Activated T-cell treated with anti-CD3 and anti-CD28 coated beads, Interleukin-2, amount 50 U/mL, for 72 hours (primary cell): ENCODE measurements at places on chromosomes 3 and 15. TPM values are rescaled to one million over a fixed set of nuclear protein-coding genes. Genes with fewer than 3 reads are reported as not detected.

COL6A6 gene
- not detected for total RNA-seq

DYNLT2B gene
- 18.9 TPM for total RNA-seq

P2RY12 gene
- total RNA-seq, result not detected

LRTM1 gene
- total RNA-seq, result not detected

OXSR1 gene
- 46.3 TPM for total RNA-seq

UROC1 gene
- total RNA-seq, result not detected

GRAMD2A gene
- not detected for total RNA-seq

DGKG gene
- 1.0 TPM for total RNA-seq

ACAN gene
- total RNA-seq, result not detected

SFMBT1 gene
- total RNA-seq, result 26.3 TPM

DNA sequence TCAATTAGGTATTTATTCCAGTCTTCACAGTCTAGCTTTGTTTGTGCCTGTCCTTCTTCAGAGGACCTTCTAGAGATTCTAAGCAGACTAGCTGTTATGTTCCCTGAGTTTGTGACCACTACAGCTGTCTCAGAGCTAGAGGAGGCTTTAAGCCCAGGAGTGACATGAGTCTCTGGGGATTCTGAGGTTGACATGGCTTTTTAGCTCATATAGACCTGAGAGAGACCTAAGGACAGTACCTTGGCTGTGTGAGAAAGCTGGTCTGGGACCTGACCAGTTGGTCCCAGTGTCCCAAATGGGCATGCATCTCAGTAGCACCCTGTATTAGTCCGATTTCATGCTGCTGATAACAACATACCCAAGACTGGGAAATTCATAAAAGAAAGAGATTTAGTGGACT lies 330.2 kb downstream of the DIPK2A start:
- H3K4me1 ChIP-seq, result no peaks in the 10 kb centered on the region
- no peaks in the 10 kb centered on the region for H3K36me3 ChIP-seq
- H3K4me3 ChIP-seq, result no peak overlapping the region
- no peak for DNase-seq

- H3K27ac ChIP-seq, result no peak overlapping the region
- no peak for DNase-seq
- no peaks in the 10 kb centered on the region for H3K27me3 ChIP-seq
These were observed 332.6 kb upstream of the KCNMB2 start for GRCh38 chr3:178203650-178204049.

GRCh38 chr3:131914090-131914691 lies 120.6 kb downstream of the CPNE4 start:
- no peaks in the 10 kb centered on the region for H3K36me3 ChIP-seq
- no peak overlapping the region for H3K27ac ChIP-seq
- H3K27me3 ChIP-seq, result no peaks in the 10 kb centered on the region
- H3K4me1 ChIP-seq, result no peaks in the 10 kb centered on the region
- H3K4me3 ChIP-seq, result no peak overlapping the region

DNA sequence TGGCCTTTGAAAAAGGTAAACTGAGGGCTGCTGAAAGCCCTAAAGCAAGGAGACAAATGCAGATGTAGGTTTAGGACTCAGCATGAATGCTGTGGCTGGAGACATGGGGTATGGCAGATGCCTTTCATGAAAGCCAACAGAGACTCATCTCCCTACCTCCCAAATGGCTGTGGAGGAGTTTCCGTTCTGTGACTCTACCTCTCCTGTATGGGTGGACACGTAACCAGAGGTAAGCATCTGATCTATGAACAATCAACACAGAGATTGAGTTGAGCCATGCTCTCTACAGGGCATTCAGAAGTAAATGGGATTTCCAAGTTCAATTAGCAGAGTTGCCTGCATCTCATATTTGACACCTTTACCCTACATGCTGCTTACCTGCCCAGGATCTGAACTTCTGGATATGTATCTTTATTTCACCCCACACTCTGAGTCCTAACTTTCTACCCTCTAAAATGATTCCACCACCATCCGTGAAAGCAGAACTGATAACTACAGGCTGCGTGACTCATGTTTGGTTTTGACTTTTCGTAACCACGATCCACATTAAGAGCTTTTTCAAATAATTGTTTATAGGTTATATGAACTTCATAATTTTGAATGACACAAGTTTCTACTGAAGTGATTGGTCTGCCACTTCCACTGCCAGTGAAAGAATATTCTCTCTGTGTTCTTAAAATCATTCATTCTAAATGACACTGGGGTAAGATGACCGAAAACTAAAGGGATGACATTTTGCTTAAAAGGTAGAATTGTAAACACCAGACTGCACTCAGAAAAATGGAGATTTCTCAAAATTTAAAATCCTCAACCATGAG lies 1058.7 kb downstream of the FHIT start:
- no peaks in the 10 kb centered on the region for H3K27me3 ChIP-seq
- peak overlapping the region; percentile 53 for H3K4me3 ChIP-seq
- peak; percentile 51 for DNase-seq
- H3K27ac ChIP-seq, result peak overlapping the region; percentile 81
- H3K4me1 ChIP-seq, result peaks cover 63% of the 10 kb centered on the region

DNA sequence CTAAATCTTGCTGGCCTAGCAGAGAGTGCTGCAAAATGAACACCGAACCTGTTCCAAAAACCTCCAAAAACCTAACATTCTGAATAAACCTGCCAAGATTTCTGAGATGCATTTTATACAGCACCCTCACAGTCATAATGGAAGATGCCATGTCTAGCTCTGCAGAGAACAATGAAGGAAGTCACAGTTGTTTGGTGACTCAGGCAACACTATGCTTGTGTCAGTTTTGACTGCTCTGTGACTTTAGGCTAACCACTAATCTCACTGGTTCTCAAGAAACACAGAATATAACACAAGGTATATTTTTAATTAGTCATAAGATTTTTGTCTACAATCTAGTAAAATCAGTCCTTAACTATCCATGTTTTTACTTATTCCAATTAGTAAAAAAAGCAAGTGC lies 606.6 kb downstream of the TBL1XR1 start:
- H3K27ac ChIP-seq, result no peak overlapping the region
- no peak overlapping the region for H3K4me3 ChIP-seq
- H3K27me3 ChIP-seq, result no peaks in the 10 kb centered on the region
- no peaks in the 10 kb centered on the region for H3K36me3 ChIP-seq
- no peak for DNase-seq
- H3K4me1 ChIP-seq, result no peaks in the 10 kb centered on the region

- no peak for DNase-seq
- peaks cover 23% of the 10 kb centered on the region for H3K27me3 ChIP-seq
- H3K4me3 ChIP-seq, result no peak overlapping the region
- no peak overlapping the region for H3K27ac ChIP-seq
- H3K4me1 ChIP-seq, result no peaks in the 10 kb centered on the region
- no peaks in the 10 kb centered on the region for H3K36me3 ChIP-seq
These were observed 325.6 kb upstream of the AZI2 start for GRCh38 chr3:28674212-28674611.

DNA sequence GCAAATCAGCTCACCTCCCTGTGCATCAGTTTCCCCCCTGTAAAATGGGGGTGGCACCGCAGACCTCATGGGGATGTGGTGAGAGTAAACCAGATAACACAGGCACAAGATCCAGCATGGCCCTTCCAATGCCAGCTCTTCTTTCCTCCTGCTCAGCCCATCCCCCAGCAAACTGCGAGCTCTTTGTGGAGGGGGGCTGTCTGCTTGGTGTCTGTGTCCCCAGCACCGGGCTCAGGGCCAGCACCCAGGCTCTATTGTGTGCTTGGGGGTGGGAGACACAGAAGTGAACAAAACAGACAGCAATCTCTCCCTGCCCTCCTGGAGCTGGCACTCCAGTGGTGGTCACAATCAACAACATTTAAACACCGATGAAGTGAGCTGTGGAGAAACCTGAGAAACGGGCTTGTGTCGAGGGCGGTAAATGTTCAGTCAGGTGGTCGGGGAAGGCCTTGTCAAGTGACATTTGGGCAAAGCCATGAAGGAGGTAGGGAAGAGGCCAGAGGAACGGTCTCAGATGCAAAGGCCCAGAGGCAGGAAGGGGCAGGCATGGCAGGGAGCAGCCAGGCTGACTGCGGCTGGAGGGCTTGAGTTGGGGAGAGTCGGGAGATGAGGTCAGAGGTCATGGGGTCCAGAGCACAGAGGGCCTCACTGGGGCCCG lies 28.4 kb downstream of the GRIP2 start:
- DNase-seq, result no peak
- H3K4me3 ChIP-seq, result no peak overlapping the region
- H3K4me1 ChIP-seq, result peaks cover 8% of the 10 kb centered on the region
- H3K27me3 ChIP-seq, result no peaks in the 10 kb centered on the region

GRCh38 chr15:100602823-100603393 lies 519 bp downstream of the ASB7 start:
- no peak overlapping the region for H3K4me3 ChIP-seq
- H3K36me3 ChIP-seq, result peaks cover 18% of the 10 kb centered on the region
- peaks cover 41% of the 10 kb centered on the region for H3K4me1 ChIP-seq
- peak; percentile 79 for DNase-seq
- peak overlapping the region; percentile 98 for H3K27ac ChIP-seq

DNA sequence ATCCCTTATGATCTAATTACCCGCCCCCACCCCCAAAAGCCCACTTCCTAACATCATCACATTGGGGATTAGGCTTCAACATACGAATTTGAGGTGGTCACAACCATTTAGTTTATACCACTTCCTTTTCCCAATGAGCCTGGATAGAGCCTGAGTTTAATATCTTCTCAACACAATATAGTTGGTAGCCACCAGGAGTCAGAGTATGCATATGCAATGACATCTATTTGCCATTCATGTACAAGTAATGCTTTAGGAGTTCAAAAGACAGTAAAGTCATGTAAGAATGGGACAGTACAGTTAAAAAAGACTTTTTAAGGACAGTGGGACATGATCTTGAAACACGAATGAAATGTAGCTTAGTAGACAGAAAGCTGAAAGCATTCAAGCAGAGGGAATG lies 172.4 kb downstream of the DCLK3 start:
- no peak for DNase-seq
- no peak overlapping the region for H3K4me3 ChIP-seq
- peaks cover 13% of the 10 kb centered on the region for H3K27me3 ChIP-seq
- H3K27ac ChIP-seq, result no peak overlapping the region
- no peaks in the 10 kb centered on the region for H3K4me1 ChIP-seq

GRCh38 chr3:71984843-71985613 lies 200.1 kb upstream of the PROK2 start:
- H3K27me3 ChIP-seq, result no peaks in the 10 kb centered on the region
- H3K4me3 ChIP-seq, result peak overlapping the region; percentile 65
- H3K27ac ChIP-seq, result peak overlapping the region; percentile 29
- peaks cover 70% of the 10 kb centered on the region for H3K4me1 ChIP-seq

DNA sequence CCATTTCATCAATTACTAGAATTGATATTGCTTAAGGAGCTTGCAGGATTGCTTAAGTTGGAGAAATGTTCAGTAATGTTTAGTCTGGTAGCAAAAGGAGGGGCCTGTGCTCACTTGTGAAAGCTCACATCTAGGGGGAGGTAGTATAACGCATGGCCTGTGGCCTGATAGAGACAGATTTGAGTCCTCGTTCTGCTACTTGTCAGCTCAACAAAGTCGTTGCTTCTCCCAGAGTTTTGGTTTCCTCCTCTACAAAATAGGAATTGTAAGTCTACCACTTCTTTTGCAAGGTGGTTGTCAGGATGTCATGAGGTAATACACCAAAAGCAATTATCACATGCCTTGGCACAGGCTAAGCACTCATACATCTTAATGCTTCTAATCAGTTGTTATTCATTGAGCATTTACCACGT lies 1.3 kb downstream of the ST3GAL6 start:
- peaks cover 12% of the 10 kb centered on the region for H3K27me3 ChIP-seq
- DNase-seq, result no peak
- no peaks in the 10 kb centered on the region for H3K36me3 ChIP-seq
- no peak overlapping the region for H3K4me3 ChIP-seq

DNA sequence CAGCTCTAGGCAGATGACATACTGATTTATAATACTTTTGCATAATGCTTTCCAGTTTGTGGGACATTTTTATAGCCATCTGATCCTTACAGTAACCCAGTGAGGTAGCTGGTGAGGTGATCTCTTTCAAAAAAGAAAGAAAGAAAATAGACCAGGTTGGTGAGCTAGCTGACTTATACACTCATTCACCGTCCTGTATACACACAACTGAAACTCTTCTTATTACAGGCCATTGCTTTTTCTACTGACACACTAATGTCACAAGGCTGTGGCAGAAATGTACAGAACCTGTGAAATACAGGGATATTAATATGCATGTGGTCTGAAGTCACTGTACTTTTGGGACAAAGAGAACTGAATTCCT lies 150.2 kb upstream of the BHLHE40 start:
- no peak for DNase-seq
- H3K4me3 ChIP-seq, result peak overlapping the region; percentile 92
- peak overlapping the region; percentile 99 for H3K27ac ChIP-seq

GRCh38 chr3:86837871-86838270 lies 153.1 kb downstream of the VGLL3 start:
- no peaks in the 10 kb centered on the region for H3K36me3 ChIP-seq
- no peaks in the 10 kb centered on the region for H3K4me1 ChIP-seq
- H3K4me3 ChIP-seq, result no peak overlapping the region
- H3K27me3 ChIP-seq, result no peaks in the 10 kb centered on the region
- H3K27ac ChIP-seq, result peak overlapping the region; percentile 30
- no peak for DNase-seq

GRCh38 chr3:37910671-37911400 lies 49.2 kb downstream of the CTDSPL start:
- H3K4me1 ChIP-seq, result peaks cover 27% of the 10 kb centered on the region
- no peaks in the 10 kb centered on the region for H3K36me3 ChIP-seq
- H3K27me3 ChIP-seq, result no peaks in the 10 kb centered on the region
- H3K27ac ChIP-seq, result no peak overlapping the region
- H3K4me3 ChIP-seq, result no peak overlapping the region
- DNase-seq, result no peak

- no peak overlapping the region for H3K27ac ChIP-seq
- no peak for DNase-seq
- no peaks in the 10 kb centered on the region for H3K27me3 ChIP-seq
- peaks cover 12% of the 10 kb centered on the region for H3K4me1 ChIP-seq
- H3K36me3 ChIP-seq, result peaks cover 6% of the 10 kb centered on the region
These were observed 13.5 kb downstream of the HIGD1A start for GRCh38 chr3:42790714-42791229.

- no peaks in the 10 kb centered on the region for H3K36me3 ChIP-seq
- no peaks in the 10 kb centered on the region for H3K4me1 ChIP-seq
- no peak overlapping the region for H3K27ac ChIP-seq
These were observed 1020.2 kb downstream of the SQOR start for GRCh38 chr15:46654993-46655392.

DNA sequence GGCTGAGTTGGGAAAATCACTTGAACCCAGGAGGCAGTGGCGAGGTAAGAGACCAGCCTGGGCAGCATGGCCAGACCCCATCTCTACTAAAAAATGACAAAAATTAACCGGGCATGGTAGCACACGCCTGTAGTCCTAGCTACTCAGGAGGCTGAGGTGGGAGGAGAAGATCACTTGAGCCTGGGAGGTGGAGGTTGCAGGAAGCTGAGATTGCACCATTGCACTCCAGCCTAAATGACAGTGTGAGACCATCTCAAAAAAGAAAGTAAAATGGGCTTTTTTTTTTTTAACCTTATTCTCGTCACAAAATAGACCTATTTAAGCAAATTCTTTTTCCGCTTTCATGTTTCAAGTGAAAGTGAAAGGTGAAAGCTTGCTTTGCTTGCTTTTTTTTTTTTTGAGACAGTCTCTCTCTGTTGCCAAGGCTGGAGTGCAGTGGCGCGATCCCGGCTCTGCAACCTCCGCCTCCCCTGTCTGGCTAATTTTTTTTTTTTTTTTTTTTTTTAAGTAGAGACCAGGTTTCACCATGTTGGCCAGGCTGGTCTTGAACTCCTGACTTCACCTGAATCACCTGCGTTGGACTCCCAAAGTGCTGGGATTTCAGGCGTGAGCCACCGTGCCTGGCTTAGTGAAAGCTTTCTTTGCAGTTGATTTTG lies 3.6 kb downstream of the PDIA3 start:
- peak overlapping the region; percentile 92 for H3K4me3 ChIP-seq
- H3K27me3 ChIP-seq, result no peaks in the 10 kb centered on the region
- peak overlapping the region; percentile 83 for H3K27ac ChIP-seq
- peaks cover 4% of the 10 kb centered on the region for H3K36me3 ChIP-seq
- H3K4me1 ChIP-seq, result peaks cover 54% of the 10 kb centered on the region
- DNase-seq, result peak; percentile 46

- H3K27me3 ChIP-seq, result no peaks in the 10 kb centered on the region
- no peaks in the 10 kb centered on the region for H3K4me1 ChIP-seq
- no peak overlapping the region for H3K27ac ChIP-seq
These were observed 183.4 kb upstream of the UBE2E2 start for GRCh38 chr3:23019596-23020300.
